ENCODE measurements at places on chromosomes 16 and 17.

GRCh38 chr17:42130310-42130936 is 7.8 kb downstream of the HSPB9 start:
- no peak for DNase-seq

DNA sequence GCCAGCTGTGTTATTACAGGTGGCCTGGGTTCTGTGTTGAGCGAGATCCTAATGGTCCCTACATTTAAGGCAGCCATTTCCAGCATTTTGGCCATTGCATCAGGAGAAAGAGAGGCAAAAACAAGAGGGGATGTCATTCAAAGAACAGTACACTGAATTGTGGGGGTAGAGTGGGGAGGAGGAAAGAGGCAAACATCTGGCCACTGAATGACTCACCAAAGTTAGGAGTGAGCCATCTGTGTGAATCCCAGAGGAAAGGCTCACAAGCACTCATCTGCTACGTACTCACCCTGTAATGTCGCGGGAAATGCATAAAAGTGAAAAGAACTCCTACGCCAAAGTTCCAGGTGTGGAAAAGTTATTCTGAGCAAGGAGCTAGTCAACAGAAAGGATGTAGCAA is 16.7 kb downstream of the KRABD2 start:
- DNase-seq = no peak

DNA sequence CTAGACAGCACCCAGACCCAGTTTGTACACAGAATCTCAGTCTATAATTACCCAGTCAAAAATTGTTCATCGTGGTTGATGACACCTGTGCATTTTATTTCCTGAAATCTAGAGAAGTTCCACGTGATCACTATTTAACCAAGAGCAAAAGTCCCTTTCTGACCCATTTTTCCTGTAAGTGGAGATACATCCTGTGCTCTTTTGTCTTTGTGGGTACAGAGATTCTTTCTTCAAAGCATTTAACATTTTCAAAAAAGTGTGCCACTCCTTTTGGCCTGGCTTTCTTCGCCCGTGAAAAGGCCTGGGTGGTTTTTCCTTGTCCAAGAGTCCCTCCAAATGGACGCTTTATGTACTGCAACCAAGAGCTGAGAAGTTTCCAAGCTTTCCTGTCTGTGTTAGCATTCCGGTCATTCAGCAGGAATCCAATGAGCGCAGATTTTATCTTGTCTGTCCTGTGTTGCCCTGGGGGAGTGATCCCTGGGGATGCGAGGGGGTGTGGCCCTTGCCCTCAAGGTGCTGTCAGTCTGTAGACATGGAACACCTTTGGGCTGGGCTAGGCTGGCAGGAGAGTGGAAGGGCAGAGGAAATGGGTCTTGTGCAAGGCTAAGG is 161.1 kb upstream of the CACNG5 start:
- no peak for DNase-seq

DNA sequence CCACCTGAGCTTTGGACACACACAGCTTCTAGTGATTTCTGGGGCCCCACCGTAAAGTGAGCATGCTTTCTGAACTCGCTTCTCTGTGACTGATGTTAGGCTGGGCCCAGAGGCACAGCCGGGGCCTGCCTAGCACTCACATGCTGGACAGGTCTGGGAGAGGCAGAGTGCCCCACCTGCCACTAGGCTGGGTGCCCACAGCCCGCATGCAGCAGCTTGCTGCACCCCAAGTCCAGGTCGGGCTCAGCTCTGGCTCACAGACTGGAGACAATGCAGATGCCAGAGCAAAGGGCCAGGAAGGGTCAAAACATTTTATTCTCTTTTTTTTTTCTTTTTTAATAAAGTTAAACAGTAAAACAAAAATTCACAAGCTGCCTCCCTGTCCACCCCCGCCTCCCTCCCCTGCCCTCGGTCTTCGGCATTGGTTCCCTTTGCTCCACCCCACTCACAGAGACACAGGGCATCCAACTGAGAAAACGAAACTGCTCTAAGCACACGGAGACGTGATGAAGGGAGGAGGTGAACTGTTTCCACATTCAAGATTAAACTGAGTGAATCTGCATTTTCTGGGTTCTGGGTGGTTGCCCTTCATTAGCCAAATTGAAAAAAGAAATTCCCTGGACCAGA is 9.7 kb downstream of the CNP start:
- no peak for DNase-seq

GRCh38 chr16:25165284-25165683 is 51.5 kb upstream of the AQP8 start:
- DNase-seq = no peak

GRCh38 chr16:77974883-77975282 is 47.5 kb upstream of the CLEC3A start:
- no peak for DNase-seq

DNA sequence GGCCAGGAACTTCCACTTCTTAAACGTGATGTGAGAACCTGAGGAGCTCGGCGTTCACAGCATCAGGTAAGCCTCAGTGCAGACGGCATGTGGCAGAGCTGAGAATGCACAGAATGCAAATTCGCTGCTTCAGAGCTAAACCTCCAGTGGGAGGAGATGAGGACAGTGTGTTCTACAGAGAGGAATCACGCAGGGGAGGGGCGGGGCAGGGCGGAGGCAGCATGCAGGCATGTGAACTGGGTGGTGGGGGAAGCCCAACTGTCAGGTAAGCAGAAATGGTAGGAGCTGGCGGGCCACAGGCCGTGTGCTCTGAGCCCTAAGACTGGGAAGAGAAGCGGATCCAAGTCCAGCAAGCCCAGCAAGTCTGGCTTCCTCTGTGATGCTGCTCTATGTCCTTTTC is 94.7 kb downstream of the ZNF778 start:
- DNase-seq = peak; percentile 44

DNA sequence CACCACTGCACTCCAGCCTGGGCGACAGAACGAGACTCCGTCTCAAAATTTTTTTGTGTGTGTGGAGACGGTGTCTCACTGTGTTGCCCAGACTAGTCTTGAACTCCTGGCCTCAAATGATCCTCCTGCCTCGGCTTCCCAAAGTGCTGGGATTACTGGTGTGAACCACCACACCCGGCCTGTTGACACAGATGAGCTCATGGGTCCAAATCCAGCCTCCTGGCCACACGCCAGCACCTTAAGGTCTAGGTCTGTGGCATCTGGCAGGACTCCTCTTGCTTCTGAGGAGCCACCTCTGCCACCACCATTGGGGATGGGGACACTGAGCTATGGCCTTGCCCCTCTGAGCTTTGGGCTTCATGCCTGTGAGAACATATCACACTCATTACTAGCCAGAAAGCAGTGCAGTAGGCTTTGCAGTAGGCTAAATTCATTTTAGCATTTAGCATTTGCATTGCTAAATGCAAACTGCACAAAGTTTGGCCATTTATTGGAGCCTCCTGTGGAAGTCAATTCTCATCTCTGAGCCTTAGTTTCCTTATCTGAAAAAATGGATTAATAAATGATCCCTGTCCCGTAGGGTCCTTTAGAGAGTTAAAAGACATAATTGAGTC is 5.5 kb upstream of the CDIPT start:
- DNase-seq = no peak

GRCh38 chr16:87172632-87173031 is 144.6 kb downstream of the C16orf95 start:
- no peak for DNase-seq

DNA sequence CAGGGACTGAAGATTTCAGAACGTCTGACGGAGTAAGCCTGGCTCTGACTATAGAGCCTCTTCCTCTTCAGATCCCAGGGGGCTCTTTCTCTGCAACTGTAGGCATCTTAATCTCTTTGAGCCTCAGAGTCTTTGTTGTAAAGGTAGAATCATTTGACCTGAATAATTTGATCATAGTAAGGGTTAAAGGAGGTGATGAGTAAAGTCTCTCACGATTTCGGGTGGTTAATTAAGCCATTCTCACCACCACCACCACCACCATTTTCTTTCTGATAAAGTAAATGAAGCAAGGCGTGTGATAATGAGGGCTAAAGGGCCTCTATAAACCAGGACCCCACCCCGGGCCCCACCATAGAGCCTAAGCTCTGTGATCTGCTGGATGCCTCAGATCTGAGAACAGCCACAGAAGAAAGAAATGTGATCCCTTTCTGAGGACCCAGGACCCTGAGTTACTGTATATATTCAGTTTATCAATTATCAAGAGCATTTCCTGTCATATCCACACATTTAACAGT is 33.0 kb upstream of the ADAMTS18 start:
- no peak for DNase-seq

- DNase-seq = peak; percentile 43
These were observed 1.4 kb downstream of the NT5C start for GRCh38 chr17:75130059-75130631.

- DNase-seq = no peak
These were observed 38.9 kb upstream of the HELZ start for GRCh38 chr17:67283731-67284516.

DNA sequence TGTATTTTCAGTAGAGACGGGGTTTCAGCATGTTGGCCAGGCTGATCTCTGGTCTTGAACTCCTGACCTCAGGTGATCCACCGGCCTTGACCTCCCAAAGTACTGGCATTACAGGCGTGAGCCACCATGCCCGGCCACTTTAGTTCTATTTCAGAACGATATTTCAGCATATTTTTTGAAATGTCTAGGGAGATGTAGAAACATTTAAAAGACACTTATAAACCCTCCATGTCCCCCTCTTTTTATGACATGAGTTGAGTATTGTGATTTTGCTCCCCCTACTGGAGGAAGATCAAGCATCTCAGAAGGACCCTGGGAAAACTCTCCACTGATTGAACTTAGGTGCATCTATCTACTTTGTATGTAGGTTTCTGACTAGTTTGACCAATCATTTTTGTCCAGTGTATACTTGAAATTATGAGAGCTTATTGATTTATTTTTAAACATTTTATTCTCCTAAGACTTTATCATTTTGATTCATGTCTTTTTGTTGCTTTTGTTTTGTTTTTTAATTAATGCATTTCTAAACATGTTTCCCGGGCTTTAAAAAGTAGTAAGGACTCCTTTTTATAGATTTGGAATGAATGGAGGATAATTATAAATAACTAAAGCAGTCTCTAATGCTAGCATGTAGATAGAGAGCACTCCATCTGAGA is 105.1 kb downstream of the CHD9 start:
- no peak for DNase-seq

DNA sequence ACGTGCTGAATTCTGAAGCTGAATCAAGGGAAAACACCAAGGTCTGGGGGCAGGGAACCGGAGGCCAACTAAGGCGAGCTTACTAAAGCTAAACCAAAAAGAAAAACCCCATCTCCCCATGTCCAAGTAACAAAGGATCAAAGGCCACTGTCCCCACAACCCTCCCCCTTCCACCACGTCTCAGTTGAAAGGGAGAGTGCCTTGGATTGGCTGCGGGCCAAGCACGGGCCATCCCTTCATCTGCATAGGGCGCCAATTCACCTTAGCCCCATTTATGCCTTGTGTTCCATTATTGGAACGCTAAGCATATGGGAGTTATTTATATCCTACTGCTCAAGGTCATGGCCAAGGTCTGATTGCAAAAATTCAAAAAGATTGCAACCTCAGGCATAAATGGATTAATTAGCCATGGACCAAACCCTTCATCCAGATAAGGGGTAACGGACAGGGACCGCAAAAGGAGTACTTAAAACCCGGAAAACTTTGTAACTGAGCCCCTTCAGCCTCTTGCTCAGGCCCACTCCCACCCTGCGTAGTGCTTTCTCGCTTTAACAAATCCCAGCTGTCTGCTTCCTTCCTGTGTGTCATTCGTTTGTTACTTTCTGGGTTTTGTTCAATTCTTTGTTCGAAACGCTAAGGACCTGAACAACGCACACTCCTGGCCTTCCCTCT is 740 bp upstream of the ATP6V0D1 start:
- DNase-seq = peak; percentile 71
